ENCODE measurements at places on chromosomes 6 and 20.

DNA sequence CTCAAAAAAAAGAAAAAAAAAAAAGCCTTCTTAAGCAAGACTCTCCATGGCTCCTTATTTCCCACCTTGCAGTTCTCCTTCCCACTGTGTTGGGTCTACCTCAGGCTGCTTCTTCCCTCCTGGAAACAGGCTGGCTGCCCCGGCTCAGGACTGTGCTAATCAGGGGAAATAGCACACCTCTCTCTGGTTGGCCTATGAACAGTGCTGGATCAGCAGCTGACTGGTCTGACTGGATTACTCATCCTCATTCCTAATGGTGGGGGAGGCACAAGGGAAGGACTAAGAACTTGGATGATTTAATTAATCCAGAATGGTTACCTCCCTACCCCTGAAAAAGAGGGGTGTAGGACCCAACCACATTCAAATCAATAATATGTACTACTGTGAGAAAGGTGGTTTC lies 3.9 kb upstream of the SRSF3 start:
- no peak for DNase-seq

GRCh38 chr6:29959467-29959866 lies 17.1 kb downstream of the HLA-A start:
- no peak for DNase-seq

DNA sequence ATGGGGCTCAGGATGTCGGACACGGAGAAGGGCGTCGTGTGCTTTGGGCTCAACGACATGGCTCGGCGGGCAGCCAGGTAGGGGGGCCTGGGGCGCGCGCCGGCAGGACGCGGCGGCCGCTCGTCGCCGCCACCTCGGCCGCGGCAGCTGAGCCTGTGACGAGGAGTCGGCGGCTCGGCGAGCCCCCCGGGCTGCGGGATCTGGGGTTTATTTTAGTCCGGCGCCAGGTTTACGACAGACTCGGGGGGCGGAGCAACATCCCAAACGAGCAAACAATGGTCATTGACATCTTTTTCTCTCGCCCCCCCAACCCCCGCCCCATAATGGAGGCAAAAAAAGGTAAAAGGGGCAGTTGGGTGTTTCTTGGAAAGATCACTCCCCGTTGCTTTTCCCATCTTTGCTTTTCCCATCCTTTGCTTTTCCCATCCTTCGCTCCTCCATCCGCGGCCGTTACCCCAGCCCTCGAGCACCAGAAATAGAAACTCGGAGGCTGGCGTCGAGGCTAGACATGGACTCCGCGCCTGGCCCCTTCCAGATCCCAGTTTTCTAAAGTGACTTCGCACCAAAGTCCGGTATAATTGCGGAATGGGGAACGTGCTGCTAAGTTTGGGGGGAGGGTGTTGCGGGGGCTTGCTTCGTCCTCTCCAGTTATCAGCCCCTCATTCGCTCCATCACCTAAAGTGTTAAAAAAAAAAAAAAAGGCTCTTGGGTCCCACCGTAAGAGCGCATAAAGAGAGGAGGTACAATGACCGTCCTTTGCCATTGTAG lies at the start of gene NKX2-4:
Gene NKX2-4 (minus strand): TSS at position 186 of the 768 bp plus-strand sequence. CDS start 127 bp downstream, at position 59.
- no peak for DNase-seq

GRCh38 chr6:20740727-20741126 lies 206.5 kb downstream of the CDKAL1 start:
- no peak for DNase-seq
